ENCODE measurements at places on chromosomes 16 and 17.

DNA sequence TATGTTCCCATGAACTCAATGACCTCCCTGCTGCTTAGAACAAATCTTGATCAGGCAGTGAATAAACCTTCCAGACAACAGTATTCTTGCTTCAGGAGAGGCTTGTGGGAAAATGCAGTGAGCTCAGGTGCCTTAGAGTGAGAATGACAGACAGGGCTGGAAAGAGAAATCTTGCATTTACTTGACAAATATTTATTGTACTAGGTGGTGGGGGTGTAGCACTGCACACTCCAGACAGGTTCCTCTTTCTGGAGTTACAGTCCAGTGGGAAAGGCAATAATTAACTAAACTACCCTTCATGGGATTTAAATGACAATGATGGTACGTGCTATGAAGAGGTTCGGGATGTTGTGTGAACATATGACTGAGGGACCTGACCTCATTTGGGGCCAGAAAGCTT lies 182.9 kb downstream of the SHISA9 start:
- no peak for DNase-seq

DNA sequence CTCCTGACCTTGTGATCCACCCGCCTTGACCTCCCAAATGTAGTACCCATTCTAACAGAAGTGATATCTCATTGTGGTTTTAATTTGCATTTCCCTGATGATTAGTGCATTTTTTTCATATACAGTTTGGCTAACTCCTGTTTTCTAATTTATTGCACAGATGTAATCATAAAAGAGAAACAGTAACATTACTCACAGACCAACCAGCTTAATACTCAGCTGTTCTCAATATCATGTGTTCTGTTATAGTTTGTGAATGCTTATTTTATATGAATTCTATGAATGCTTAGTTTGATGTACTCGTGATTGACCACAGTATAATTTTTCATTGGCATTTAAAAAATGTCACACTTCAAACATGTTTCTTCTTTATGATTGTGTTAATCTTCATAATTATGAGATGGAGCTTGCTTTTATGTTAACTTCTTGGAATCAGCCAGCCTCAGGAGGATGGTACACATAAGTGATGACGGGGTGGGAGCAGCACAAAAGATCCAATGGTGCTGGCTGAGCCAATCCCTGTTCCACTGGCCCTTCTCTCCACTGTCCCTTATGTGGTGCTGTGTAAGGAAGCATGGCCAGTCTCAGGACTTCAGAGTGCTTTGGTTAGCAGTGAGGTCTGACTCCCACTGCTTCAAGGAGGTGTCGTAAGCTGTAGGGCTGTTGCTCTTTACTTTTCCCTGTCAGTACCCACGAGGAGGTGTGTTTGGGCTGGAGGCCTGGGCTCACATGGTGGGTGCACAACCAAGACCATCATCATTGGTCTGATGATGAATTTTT lies 191.0 kb downstream of the SPECC1 start:
- DNase-seq, result no peak

- DNase-seq, result no peak
These were observed 53.9 kb upstream of the ACSF3 start for GRCh38 chr16:89039756-89040155.

DNA sequence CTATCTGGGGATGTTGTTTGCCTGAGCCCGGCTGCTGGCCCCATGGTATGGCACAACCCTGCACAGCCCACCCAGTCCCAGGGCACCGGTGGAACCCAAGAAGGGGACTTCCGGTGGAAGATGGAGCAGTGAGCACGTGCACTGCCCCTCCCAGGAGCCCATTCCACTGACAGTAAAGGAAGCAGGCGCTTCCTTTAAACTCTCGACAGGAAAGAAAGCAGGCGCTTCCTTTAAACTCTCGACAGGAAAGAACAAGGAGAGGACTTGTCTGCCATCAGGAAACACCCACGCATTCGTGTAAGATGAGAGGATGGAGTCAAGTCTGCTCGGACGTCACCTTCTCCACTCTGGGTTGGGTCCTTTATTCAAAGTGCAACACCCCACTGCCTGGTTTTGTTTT lies 53.7 kb downstream of the IL21R start:
- no peak for DNase-seq

GRCh38 chr16:77896415-77897128 lies 108.2 kb downstream of the VAT1L start:
- no peak for DNase-seq

GRCh38 chr16:20997147-20997546 lies 96.6 kb downstream of the LYRM1 start:
- DNase-seq, result no peak

DNA sequence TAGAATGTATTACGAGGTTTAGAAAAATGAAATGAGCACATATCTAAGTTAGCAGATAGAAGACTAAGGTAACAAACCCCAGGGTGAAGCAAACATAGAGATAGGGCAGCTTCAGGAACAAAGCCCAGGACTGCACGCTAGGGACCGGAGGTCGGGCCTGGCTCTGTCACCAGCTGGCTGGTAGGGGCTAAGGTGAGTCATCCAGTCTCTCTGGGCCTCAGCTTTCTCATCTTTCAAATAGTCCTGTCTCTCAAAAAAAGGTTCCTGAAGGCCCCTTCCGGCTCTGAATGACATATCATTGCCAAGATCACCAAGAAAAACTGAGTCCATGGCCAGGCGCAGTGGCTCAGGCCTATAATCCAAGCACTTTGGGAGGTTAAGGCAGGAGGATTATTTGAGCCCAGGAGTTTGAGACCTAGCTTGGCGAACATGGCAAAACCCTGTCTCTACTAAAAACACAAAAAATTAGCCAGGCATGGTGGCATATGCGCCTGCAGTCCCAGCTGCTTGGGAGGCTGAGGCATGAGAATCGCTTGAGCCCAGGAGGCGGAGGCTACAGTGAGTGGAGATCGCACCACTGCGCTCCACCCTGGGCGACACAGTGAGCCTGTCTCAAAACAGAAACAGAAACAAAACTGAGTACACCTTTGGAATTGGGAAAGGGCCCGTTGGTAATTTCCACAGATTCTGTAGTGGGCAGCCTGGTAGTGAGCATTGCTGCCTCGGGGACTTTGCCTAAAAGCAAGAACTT lies 26.0 kb downstream of the PKD1L3 start:
- no peak for DNase-seq

GRCh38 chr17:53135969-53136368 lies 686.8 kb upstream of the KIF2B start:
- no peak for DNase-seq

- DNase-seq, result no peak
These were observed 26.9 kb downstream of the ATAD5 start for GRCh38 chr17:30858556-30859250.
